GDM1 (cell line): ENCODE measurements at places on chromosomes 7 and 10.

- no peak for DNase-seq
Measured at GRCh38 chr10:62735464-62736167, 68.9 kb upstream of the ADO start.

GRCh38 chr7:2069472-2069860 lies 163.3 kb downstream of the MAD1L1 start:
- no peak for DNase-seq

- no peak for DNase-seq
Measured at GRCh38 chr7:93530701-93531100, 43.8 kb downstream of the CALCR start.

GRCh38 chr10:96840841-96841518 lies 8.9 kb downstream of the LCOR start:
- DNase-seq, result peak; percentile 21

DNA sequence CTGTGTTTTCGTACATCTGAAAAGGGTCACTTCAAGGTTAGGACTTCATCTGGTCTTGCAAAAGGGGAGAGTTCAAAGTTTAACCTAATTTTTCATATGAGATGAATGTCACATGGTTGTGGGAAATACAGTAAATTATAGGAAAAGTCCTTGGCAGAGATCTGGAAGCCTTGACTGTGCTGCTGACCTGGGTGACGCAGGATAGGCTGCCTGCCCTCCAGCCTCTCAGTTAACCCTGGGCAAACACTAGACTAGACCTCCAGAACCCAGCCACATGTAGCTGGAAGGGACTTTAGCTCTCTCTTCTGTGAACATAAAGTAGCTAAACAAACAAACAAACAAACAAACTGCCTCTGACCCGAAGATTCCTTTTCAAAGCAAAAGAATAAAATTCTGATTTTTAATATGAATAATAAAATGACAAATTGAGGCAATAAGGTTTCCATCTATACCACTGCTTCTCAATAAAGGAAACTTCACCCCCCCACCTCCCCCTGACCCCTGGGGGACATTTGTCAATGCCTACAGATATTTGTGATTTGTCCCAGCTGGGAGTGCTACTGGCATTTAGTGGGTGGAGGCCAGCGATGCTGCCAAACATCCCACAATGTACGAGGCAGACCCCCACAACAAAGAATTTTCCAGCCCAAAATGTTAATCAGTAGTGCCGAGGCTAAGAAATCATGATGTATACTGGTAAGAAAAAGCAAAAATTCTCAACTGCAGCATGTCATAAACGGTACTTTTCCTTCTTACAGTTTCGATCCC lies 75.2 kb upstream of the PRR15 start:
- DNase-seq, result no peak

- no peak for DNase-seq
Measured at GRCh38 chr7:3893151-3893788, 592.2 kb downstream of the SDK1 start.

DNA sequence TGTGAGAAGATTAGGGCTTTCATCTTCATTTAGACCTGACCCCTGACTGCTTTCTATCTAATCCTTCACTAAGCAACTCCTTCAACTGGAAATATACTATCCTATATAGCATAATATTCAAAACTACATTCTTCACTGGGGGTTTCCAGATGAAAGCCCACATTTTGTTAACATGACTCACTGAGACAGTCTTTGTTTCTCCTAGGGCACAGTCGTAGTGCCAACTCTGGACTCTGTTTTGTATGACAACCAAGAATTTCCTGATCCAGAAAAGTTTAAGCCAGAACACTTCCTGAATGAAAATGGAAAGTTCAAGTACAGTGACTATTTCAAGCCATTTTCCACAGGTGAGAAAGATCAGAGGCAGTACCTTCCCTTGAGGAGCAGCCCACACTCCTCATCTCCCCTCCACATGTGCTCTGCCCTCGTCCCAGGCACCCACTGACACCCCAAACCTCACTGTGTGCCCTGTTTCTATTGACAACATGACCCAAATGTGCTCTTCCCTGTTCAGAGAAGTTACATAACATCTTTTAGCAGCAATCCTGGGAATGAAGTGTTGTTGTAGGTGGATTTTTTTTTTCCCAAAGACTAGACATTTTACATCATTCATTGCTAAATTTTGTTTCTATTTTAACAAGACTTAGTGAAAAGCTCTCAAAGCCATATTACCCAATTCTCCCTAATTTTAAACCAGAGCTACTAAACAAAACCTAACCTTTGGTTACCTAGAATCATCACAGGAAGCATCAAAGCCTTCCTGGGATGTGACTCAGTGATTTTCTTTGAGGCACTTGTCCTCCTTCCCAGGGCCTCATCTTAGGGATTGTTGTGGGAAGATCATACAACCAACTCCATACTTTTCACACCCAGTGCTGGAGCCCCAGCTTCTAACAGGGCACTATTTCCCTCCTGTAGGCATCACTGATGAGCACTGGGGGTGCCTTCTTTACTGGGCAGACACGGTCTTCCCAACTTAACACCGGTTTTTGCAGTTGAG lies 10.7 kb downstream of the CYP2E1 start:
- no peak for DNase-seq

DNA sequence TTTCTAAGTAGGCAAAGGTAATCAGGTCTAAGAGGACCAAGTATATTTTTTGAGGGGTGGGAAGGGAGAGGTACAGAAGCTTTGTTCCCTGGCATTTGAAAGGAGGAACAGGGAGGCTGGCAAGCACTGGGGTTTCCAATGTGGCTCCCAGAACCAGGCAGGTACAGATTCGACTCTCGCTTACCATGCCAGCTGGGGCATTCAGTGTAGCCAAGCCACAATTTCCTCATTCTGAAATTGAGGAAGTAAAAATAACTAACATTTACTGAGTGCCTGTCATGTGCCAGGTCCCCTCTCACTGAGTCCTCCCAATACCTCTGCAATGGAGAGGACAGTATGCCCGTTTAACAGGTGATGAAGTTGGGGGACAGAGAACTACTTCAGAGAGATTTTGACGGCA lies 45.9 kb upstream of the BET1 start:
- DNase-seq, result peak; percentile 75

DNA sequence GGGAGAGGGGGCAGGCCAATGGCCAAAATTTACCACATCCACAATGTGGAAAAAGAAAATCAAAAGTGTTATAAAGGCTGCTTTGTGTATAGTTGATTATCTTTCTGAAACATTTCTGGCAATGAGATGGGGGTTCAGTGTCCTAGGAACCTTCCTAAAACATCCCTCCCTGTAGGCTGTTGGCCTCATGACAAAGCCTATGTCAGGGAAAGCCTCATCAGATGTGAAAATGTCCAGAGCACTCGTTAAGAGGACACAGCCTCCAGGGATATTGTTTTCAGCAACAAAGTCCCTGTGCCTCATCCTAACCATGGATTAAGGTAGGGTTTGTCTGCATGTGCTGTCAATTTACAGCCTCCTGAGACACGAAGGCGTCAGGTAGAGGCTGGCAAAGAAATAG lies 17.0 kb downstream of the SUN3 start:
- no peak for DNase-seq

DNA sequence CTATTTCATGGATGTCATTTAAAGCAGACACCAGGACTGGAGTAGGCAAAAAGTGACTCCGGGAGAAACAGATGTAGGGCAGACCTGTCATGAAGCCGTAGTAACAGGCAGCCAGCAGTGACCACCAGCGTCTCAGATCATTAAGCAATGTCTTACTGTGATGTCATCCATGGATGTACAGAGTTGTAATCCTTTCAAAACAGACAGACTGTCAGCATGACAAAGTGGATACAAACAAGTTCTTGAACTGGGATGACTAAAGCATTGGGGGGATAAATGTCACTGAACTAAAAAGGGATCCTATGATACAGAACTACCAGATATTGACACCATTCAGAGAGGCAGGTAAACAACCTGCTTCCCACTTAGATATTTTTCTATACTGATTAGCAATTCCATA lies 675.5 kb downstream of the PARD3 start:
- no peak for DNase-seq

GRCh38 chr10:89520706-89521105 lies 14.7 kb downstream of the SLC16A12 start:
- no peak for DNase-seq

GRCh38 chr10:35640951-35641675 lies 983 bp downstream of the FZD8 start:
- DNase-seq, result peak; percentile 28

- no peak for DNase-seq
Measured at GRCh38 chr10:36547965-36548364, 577.4 kb upstream of the ANKRD30A start.

DNA sequence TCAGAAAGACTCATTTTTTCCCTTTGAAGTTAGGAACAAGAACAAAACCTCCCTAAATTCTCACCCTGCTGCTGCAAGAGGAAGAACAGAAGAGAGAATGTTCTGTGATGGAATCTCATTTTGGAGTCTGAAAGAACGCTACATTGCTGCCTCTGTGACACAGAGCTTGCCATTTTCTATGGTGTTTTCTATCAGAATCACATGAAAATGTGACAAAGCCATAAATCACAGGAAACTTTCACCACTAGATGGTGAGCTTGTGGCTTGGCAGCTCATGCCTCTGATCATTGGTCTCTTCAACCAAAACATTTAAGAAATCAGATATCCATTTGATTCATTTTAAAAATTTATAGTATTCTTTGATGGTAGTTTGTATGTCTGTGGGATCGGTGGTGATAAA lies 82.9 kb downstream of the CADPS2 start:
- no peak for DNase-seq

DNA sequence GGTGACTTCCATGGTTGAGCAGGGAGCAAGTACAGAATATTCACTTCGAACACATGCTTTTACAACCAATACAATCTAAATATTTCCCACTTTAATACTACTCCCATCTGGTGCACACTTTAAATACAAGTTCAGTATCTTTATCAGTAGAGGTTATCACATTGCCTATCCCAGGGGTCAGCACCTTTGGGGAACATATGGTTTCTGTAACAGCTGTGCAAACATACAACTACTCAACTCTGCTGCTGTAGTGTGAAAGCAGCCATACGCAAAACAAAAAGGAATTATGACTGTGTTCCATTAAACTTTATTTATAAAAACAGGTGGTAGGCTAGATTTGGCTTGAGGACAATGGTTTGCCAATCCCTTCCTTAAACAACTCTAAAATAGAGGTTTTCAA lies 157.5 kb downstream of the XPNPEP1 start:
- DNase-seq, result no peak

- DNase-seq, result no peak
Measured at GRCh38 chr7:45645141-45645969, 71.2 kb downstream of the ADCY1 start.

GRCh38 chr10:118973744-118974143 lies 55.8 kb upstream of the NANOS1 start:
- no peak for DNase-seq

- no peak for DNase-seq
Measured at GRCh38 chr7:138864667-138865066, 66.7 kb upstream of the ATP6V0A4 start.

GRCh38 chr10:24289235-24289634 lies 80.3 kb downstream of the KIAA1217 start:
- DNase-seq, result no peak

- no peak for DNase-seq
Measured at GRCh38 chr10:71312220-71312619, 6.8 kb upstream of the SLC29A3 start.

- DNase-seq, result no peak
Measured at GRCh38 chr10:117148284-117148683, 10.2 kb upstream of the VAX1 start.

GRCh38 chr7:96596120-96596826 lies 113.4 kb downstream of the SEM1 start:
- no peak for DNase-seq

GRCh38 chr7:85184599-85185423 lies 2.0 kb downstream of the SEMA3D start:
- DNase-seq, result no peak

DNA sequence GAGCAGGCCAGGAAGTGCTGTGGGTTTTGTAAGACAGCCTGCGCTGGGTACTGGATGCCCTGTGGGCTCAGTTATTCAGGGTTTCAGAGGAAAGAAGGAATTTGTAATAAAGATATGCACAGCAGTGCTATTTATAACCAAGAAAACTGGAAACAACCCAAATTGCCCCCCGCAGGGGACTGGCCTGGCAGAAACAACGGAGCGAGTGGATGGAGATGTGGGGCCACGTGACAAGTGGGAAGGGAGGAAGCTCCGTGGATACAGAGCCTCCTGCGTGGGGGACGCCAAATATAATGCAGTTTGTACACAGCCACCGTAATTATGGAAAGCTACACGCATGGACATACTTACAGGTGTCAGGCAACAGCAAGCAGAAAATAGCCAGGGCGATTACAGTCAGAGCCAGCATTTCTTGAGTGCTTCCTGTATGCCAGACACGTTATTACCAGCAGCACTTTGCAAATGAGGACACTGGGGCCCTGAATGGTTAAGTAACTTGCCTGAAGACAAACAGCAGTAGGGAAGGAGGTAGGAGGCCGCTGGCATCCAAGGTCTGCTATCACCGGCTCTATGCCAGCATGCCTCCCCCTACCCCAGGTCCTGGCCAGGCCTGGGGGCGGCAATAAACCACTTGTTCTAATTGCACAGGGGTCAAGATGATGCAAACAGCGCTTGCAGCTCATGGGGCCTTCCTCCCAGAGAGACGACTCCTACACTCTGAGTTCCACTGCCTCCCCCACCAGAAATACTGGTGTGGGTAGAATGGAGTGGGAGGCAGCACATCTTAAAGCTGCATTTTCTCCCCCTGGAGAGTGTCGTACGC lies 8.7 kb upstream of the CAMK2B start:
- no peak for DNase-seq

DNA sequence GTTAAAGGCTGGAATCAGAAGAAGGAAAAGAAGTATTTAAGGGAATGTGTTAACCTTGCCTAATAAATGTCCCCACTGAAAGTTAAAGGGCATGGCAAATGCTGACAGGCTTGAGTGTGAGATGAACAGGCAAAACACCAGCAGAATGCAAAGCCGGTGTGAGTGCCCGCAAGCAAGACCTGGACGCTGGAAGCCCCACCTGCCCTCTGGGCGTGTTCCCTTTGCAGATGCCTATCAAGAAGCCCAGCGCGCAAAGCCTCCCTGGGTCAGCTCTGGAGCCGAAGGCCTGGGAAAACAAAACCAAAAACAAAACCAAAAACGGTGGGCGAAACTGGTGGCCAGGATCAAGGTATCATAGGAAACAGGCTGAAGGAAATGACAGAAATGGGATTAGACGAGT lies 200.3 kb downstream of the SFMBT2 start:
- DNase-seq, result no peak

GRCh38 chr7:103592844-103593243 lies 146.8 kb upstream of the SLC26A5 start:
- DNase-seq, result no peak

- no peak for DNase-seq
Measured at GRCh38 chr7:129781928-129782817, 170.6 kb downstream of the UBE2H start.
